ENCODE measurements at places on chromosomes 16 and 17.

GRCh38 chr16:8951447-8952280, 12.0 kb downstream of the USP7 start:
- no peak for DNase-seq

DNA sequence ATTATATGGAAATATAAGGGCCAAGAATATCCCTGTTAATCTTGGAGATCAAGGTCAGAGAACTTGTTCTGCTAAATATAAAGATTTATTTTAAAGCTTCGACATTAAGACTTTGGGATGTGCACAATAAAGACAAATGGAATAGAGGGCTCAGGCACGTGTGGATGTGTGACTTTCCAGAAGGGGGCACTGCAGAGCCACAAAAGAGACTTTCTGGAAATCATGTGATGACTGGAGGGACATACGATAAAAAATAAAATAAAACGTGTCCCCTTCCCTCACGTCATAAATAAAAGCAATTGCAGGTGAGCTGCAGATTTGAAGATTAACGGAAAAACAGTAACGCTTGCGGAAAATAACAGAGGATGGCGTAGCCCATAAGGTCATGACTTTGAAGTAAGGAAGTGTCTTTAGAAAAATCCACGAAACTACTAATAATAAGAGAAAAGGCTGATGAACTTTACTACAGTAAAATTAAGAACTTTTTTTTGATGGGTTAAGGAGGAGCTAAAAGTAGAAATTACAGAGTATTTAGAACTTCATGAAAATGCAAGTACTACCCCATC, 9.4 kb upstream of the ENGASE start:
- DNase-seq = peak; percentile 57

GRCh38 chr17:76238847-76239537, 1.3 kb downstream of the RNF157 start:
- DNase-seq = no peak

DNA sequence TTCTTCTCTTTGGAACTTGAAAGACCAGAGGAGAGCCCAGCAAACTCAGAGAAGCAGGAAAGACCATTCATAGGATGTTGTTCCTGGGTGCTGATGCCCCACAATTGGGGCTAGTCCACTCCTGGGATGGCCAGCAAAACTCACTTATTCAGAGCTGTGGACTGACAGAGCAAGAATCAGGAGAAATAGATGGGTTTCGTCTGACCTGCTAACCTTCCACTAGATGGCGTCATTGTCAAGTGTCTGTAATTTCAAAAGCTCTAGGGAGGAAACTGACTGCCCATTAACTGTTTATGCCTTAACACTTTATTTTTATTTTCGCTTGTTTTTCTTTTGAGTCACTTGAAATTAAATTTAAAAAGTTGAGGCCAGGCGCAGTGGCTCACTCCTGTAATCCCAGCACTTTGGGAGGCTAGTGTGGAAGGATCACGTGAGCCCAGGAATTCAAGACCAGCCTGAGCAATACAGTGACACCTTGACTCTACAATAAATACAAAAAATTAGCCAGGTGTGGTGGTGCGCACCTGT, 28.7 kb upstream of the MILR1 start:
- DNase-seq = no peak

Data from T follicular helper cell (primary cell).